PC-9 (cell line): ENCODE measurements at places on chromosomes 5 and 9. TPM values are rescaled to one million over a fixed set of nuclear protein-coding genes. Genes with fewer than 3 reads are reported as not detected.
A peak's percentile ranks its signal among the peaks of the same experiment; 100 is the strongest.

- no peak for DNase-seq
These were observed 146.4 kb downstream of the GNAQ start for GRCh38 chr9:77885104-77885672.

FOXD4L3 gene
- not detected in 2 replicates for total RNA-seq

- no peak for DNase-seq
These were observed 177.2 kb downstream of the OSTF1 start for GRCh38 chr9:75265525-75265972.

- peak; percentile 39 for DNase-seq
These were observed 88.5 kb downstream of the SUSD1 start for GRCh38 chr9:112086627-112087026.

GRCh38 chr9:100056561-100056960 lies 42.2 kb downstream of the ERP44 start:
- no peak for DNase-seq

- DNase-seq: no peak
These were observed 537.8 kb upstream of the FTMT start for GRCh38 chr5:121313886-121314285.

GRCh38 chr5:72855821-72856220 lies 39.4 kb downstream of the TNPO1 start:
- no peak for DNase-seq

LCNL1 gene
- 0.41 and 0.43 TPM in 2 replicates for total RNA-seq
